Central memory CD4-positive, alpha-beta T cell (primary cell): ENCODE measurements at places on chromosomes 1 and 21.

DNA sequence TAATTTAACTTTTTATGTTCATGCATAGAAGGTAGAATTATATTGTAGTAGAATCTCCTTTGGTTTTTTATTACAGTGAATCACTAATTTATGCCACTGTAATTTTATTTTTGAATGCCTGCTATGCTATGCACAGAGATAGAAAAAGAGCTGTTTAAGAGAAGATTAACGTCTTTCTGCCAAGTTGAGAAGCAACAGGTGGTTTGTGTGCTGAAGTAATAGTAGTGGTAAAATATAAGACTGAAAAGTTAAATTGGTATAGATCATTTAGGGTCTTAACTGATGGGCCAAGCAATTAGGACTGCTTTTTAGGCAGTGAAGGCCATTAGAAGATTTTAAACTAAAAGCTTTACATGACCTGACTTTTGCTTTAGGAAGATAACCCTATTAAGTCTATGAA lies 115.1 kb downstream of the SYT14 start:
- DNase-seq, result no peak

- DNase-seq, result no peak
Observed at GRCh38 chr1:156143765-156144489, 9.5 kb upstream of the SEMA4A start.

DNA sequence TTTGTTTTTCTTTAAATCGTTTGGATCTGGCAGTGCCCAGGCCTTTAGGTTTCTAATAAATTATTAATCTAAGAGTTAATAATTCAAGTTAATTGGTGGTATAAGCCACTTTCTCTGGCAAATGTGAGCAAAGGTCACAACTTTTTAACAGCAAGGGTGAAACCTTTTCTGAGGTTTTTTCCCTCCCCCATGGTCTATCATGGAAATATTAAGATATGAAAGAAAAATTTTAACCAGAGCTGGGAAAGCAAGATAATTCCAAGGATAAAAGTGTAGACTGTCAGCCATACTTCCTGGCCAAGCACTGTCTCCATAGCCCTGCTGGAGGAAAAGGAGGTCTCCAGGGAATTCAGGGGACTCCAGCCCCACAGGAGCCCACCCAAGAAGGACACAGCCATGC lies 341.2 kb downstream of the SETD4 start:
- no peak for DNase-seq

GRCh38 chr1:66779475-66780078 lies 21.5 kb downstream of the INSL5 start:
- no peak for DNase-seq

DNA sequence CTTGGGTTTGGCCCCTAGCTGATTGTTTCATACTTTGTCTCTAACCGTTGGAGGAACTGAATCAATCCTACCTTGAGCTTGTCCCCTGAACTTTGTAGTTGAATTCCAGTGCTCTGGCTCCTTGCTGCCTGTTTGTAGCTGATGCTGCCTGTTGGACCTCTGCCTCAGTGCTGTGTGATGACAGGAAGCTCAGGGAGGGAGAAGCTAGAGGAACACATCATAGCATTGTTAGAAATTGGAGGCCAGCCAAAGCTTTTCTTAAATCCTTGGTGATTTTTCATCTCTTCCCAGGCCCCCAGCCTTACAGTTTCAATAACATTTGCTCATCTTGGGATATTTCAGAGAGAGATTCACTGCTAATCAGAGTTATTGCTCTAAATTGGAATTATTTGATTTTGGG lies 34.0 kb downstream of the MACF1 start:
- DNase-seq, result no peak
